T-helper 17 cell (primary cell): ENCODE measurements at places on chromosomes 2 and 18.

GRCh38 chr2:3712831-3713503, 9.6 kb downstream of the DCDC2C start:
- DNase-seq = no peak

GRCh38 chr2:39666491-39667101, 879 bp downstream of the TMEM178A start:
- DNase-seq = no peak

DNA sequence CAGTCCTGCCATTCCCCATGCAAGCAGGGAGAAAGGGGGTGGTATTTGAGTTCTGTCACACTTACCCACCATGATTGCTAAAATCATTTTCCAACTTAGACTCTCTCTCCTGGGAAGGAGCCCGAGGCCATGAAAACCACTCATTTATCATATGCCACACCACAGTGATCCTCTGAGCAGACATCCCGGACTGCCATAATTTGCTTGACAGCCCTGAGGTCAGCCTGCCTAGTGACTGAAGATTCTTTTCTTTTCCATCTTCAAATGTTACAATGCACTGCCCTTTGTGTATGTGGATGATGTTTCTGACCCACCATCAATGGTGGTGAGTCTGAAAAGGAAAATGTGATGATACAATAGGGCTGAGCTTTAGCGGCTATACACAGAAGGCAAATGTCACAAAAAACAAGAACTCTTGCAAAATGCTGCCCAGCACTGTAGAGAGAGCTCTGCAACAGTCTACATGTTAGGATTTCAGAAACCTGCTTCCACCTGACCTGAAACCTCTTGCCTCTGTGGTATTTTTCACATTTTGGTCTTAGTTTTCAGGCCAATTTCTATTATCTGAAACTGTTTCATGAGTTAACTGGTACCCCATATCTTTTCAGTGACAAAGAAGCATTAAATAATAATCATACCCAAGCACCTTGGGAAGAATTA, 272.8 kb downstream of the ZNF385B start:
- no peak for DNase-seq

DNA sequence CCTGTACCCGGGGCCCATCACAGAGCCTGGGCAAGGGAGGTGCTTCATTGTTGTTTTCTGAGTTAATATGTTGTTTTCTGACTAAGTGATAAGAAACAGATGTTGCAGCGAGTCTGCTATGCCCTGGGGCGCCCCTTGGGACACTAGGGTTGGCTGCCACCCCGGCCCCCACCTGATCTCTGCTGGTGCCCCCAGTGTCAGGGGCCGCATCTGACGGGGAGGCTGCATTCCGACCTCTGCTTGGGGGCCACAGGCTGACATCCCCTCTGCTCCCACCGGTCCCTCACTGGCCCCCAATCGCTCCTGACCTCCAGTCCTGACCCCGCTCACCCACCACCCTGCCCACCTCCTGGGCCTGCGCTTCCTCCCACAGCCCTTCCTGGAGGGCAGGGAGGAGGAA, 65.9 kb downstream of the LONRF2 start:
- no peak for DNase-seq

DNA sequence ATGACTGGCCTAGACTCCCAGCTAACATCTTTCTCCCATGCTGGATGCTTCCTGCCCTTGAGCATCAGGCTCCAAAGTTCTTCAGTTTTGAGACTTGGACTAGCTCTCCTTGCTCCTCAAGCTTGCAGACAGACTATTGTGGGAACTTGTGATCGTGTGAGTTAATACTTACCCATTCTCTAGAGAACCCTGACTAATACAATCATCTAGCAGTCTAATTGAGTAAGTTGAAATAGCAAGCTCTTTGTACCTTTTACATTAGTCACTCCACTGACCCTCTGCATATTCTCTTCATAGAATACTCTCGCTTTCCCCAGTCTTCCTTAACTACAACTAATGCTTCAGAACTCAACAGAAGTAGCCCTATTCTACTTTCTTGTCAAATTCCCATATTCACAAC, 434.6 kb upstream of the NXPH2 start:
- no peak for DNase-seq

DNA sequence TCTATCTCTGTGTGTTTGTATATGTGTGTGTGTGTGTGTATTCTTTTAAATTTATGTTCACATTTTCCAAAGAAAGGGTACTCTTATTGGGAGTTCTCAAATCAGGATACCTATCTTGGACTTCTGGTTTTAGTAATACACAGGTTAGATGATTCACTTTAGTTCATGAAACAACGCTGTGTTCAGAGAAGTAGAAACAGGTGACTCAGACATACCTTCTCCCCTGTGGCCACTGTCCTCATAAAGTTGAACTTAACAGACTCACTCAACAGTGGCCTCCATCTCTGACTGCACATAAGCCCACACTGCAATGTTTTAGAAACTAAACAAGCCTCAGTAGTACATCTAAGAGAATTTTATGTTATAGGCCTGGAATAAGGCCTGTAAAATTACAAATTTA, 566.6 kb upstream of the VRK2 start:
- DNase-seq = no peak

DNA sequence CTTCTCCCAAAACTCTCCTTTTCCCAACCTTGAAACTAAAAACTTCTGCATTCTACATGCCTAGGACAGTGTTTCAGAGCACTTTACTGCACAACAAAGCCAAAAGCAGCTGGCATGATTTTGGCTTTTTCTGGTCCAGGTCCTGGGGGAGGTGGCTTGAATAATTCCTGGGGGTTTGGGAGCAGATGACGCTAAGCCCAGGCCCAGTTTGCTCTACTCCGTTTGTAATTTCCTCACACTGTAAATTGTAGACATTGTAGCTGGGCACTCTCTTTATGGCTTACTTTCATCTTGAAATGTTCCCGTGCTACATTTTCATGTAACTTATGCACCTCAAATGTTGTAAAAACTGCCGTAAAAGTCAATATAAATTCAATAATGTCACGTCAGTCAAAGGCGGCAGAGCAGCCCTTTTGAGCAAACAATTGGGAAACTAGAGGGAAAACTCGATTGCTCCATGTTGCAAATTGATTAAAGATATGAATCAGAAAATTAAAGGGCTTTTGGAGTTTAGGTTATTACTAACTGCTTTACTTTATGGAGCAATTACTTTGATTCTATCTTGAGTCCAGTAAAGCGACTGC, 373.2 kb upstream of the SLC14A2 start:
- DNase-seq = no peak

- no peak for DNase-seq
Measured at GRCh38 chr2:47891369-47892337, 14.6 kb downstream of the FBXO11 start.

DNA sequence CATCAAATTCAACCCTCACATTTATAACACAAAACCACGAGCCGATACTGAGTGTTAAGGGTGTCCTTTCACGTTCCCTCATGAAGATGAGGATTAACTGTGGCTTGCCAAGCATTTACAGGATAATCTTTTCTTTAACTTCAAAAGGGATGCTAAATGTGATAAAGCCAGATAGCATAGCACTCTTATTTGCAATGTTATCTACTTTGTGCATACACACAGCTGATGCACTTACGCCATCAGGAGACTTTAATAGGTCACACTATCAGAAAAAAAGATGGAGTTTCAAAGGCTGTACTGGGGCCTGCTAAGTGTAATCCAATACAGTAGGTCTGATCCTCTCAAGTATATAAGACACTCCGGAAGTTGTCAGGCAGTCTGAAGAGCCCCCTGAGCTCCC, 572.7 kb downstream of the PIK3C3 start:
- no peak for DNase-seq

- no peak for DNase-seq
Measured at GRCh38 chr18:26414901-26415440, 133.4 kb downstream of the KCTD1 start.

DNA sequence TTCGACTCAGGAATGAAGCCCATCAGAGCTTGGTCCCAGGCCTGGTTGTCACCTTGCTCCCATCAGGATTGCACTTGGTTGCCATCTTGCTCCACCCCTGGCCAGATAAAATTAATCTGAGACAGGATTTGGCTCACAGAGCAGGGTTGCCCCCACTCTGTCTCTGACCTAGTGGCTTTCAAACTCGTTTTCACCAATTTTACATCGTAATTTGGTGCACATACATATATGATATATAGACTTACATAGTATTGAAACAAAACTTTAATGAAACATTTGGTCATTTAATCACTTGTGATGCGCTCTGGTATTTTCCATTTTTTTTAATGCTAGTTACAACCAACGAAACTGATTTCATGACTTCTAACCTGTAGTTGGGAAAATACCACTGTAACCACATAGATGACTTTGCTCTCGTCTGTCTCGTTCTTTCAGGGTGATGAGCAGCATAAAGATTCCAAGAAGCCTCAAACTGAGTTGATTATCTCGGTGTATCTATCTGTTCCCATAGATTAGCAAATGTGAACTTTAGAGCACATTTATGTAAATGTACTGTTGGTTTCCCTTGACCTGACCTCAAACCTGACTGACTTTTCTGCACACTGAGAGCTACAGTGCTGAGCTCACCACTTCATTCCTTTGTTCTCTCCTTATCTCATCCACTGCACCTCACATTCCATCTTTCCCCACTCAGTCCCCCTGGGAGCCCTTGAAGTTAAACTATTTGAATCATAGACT, 30.5 kb upstream of the PLB1 start:
- DNase-seq = no peak

- DNase-seq = no peak
Measured at GRCh38 chr2:60565472-60565871, 12.0 kb upstream of the BCL11A start.

DNA sequence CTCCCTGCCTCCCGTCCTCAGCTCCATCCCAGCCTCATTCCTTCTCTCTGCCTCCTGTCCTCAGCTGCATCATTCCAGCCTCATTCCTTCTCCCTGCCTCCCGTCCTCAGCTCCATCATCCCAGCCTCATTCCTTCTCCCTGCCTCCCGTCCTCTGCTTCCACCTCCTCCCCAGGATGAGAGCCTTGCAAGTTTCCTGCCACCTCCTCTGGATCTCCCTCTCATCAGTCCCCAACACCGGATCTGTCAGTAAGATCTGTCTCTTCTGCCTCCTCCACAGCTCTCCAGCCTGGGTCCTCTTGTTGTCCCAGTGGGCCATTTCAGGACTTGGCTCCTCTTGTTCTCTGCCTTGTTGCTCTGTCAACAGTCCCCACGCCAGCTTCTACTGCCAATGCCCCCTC, 130.9 kb downstream of the NDUFA10 start:
- DNase-seq = no peak

DNA sequence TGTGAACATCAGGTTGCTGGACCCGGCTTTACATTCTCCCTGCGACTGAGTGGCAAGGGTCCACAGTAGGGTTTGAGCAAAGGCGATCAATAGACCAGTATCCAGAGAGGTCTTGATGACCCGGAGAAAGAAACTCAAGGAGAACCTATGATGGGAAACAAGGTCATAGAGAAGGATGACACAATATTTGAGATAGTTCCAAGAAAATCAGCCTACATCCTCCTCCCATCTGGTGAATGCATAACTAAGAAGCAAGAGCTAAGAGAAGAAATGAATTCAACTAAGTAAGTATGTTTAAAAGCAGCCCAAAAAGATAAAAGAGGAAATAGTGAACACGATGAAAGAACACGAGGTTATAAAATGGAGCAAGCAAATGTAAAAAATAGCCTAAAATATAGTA, 166.3 kb downstream of the CD8B2 start:
- DNase-seq = no peak

DNA sequence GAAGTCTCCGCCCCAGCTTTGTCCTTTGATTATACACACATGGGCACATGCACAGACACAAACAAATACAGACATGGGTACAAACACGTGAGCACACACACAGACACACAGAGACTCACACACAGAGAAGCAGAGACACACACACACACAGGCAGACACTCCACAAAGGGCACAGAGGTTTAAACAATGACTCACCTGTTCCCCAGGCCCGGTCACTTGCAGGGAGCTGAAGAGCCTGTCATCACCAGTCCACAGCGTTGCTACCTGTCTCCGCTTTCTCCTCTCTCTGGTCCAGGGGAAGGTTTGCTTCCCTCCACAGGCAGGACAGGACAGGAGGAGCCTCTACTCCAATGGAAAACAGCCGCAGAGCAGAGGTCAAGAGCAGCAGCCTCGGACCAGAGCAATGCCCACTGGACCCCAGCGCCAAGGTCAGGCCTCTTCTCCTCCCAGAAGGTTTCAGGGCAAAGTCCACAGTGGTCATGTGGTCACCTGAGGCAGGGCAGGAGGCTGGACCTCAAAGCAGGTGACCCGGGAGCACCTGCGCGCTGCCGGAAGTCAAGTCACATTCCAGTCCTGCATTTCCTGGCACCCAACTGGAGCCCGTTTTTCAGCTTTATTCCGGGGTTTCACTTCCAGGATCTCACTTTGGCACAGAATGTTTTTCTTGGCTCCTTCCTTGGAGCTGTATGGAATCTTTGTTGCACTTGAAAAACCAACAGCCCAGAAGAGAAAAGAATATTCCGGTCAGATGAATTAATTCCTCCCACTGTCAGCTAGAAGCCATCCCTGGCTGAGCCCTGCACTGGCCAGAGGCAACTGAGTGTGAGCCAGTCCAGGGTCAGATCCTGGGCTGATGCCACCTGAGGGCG, at the start of gene RAB17:
RAB17 (minus strand) TSS at position 463 of the 869 bp plus-strand sequence. CDS start 4,580 bp downstream, outside the sequence.
- no peak for DNase-seq

- DNase-seq = no peak
Measured at GRCh38 chr2:85162746-85163301, 29.6 kb downstream of the TCF7L1 start.

GRCh38 chr2:26605999-26606846, 34.9 kb downstream of the CIB4 start:
- DNase-seq = no peak

GRCh38 chr2:109173311-109174171, 44.5 kb downstream of the SH3RF3 start:
- DNase-seq = no peak

DNA sequence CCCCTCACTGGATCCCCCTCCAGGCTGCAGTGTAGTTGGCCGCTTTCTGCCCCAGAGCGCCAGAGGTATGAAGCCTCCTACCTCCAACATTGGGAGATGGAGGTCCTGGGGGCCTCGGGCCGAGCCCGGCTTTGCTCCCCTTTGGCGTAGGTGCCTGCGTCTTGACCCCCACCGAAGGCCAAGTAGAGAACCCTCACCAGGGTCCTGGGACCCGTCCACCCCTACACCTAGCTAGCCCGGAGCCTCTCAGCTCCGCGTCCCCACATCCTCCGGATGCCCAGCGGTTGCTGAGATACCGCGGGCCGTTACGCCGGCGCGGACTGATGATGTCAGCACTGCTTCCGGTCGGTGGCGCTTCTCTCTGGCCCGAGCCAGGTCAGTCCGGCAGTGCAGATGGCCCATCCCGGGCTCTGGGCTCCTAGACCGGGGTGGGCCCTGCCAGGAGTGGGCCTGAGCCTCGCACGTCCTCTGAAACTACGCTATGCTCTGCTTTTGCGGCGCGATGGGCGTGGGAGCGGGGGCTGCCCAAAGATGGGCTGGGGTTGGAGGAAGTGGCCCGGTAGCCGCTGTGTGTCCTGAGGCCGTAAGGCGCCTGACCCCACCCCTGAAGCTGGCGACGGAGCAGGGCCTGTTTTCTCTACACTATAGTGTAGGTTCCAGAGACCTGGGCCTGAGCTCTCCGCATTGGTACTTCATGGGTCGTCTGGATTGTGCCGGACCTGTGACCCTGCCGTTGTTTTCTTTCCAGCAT, at the start of the genes GLB1L and STK16:
GLB1L (minus strand) TSS at position 297 of the 751 bp plus-strand sequence. CDS start 1,871 bp downstream, outside the sequence.
STK16 (plus strand) TSS at position 332 of the 751 bp plus-strand sequence. CDS start 521 bp downstream, outside the sequence.
- peak; percentile 72 for DNase-seq

- no peak for DNase-seq
Measured at GRCh38 chr18:9290156-9290555, 44.4 kb upstream of the TWSG1 start.
